ENCODE measurements at places on chromosomes 13 and 19.

GRCh38 chr19:47438793-47439220 lies 19.5 kb upstream of the MEIS3 start:
- DNase-seq: no peak

DNA sequence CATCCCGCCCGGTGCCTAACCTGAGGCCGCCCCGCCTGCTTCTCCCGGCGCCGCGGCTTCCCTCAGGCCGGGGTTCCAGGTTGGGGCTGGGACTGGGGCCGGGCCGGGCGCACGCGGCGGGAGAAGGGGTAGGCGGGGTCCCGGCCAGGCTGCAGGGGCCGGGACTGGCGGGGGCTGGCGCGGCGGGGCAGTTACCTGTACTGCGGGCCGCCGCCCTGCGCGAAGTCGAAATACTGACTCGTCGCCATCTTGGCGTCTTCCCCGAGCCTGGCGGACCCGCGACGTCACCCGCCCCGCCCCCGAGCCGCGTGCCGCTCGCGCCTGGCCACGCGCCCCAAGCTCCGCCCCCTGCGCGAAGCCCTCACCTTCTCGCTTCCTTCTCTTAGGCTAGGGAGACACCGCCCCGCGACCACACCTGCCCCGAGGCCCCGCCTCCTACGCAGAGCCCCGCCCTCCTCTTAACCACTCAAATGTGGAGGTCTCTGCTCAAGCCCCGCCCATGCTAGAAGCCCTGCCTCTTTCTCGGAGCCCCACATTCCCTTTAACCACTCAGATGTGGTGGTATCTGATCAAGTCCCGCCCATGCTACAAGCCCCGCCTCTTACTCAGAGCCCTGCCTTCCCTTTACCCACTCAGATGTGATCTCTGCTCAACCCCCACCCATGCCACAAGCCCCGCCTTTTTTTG lies at the start of gene ZFR2:
Gene ZFR2 (minus strand): TSS at position 269 of the 687 bp plus-strand sequence. CDS start 21 bp downstream, at position 248.
- peak; percentile 50 for DNase-seq

GRCh38 chr13:23703246-23703860 lies 133.1 kb downstream of the TNFRSF19 start:
- DNase-seq: no peak

DNA sequence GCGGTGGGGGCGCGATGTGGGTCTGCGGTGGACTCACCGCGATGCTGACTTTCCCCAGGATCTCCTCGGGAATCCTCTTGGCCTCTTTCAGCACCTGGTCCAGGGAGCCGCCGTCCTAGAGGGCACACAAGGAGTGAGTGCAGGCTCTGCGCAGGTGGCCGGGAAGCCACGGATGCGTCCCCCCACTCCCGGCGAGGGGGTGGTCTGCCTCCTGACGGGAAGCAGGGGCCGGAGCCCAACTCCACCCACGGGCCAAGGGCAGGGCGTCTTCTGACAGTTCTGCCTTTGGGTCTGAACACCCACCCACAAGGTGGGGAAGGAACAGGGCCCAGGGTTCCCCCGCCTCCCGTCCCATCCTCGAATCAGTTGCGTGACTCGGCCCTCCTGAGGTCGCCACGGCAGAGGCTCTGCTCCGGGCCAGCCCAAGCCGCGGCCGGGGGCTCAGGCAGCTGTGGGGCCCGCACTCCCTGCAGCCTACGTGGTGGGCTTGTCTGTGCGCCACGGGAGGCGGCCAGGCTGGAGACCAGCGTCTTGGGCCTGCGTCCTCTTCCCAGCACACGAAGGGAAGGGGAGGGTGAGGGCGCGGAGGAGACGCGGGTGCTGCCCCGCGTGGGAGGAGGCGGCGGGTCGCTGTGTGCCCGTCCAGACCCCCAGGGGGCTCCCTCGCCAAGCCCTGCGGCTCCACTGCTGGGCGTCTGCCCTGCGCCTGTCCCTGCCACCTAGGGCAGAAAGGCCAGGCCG lies 21.4 kb downstream of the MAP2K2 start:
- DNase-seq: no peak

DNA sequence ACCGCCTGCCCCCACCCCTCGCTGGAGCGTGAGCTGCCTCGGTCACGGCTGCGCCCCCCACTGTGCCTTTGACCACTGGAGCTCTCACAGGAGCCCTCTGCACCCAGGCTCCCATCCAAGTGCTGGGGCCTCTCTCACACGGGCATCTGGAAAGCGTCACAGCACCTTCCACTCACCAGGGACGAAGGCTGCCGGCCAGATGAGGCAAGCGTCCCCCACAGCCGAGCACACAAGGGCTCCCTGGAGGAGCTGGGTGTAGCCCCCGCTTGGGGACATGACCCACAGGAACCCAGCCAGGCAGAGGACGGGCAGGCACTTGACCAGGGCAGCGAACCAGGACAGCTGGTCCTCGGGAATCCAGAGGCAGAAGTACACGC lies 560 bp downstream of the TMEM86B start:
- no peak for DNase-seq
